ENCODE measurements at places on chromosomes 11 and 22.

DNA sequence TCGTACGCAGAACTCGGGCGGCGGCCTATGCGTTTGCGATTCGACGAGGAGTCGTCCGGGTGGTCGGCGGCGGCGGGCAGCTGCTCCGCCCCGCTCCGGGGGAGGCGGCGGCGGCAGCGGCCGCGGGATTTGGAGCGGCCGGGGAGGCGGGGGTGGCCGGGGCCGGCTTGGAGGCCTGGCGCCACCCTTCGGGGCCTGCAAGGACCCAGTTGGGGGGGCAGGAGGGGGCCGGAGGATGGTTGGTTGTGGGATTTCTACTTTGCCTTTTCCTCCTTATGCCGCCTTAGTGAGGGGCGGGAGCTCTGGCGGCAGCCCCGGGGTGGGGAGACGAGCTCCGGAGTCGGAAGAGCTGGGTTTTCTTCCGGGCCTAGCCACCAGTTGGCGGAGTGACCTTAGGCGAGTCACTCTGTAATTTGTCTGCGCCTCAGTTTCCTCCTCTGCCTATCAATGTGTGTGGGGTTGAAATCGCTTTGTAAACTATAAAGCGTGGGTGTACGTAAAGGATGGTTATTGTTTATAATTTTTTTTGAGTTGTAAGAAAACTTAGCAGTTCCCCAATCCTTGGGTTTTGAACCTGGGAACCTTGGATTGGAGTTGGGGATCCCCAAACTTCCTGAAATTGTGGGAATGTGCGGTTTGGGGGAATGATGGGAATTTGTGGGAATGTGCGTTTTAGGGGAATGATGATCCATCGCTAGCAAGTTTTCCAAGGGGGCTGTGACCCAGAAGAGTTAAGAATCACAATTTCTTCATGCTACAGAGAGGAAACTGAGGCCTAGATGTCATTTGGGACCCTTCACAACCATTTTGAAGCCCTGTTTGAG lies 679 bp downstream of the TUG1 start:
- DNase-seq: peak; percentile 3

DNA sequence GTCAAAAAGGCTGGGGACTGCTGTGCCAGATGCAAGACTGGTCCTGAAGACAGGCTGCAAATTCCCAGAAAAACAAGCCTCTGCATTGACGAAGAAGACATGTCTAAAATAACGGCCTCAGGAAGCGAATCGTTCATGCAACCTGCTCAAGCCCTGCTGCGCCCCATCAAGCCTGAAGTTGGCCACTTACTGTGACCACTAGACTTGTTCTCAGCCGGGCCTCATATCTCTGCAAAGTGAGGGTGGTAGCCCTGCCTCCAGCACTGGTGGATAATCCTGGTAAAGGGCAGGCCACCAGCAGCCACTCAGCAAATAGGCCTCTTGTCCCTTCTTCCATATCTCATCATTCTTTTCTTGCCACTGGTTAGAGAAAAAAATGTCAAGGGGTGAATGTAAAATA lies 11.8 kb downstream of the LTO1 start:
- no peak for DNase-seq

DNA sequence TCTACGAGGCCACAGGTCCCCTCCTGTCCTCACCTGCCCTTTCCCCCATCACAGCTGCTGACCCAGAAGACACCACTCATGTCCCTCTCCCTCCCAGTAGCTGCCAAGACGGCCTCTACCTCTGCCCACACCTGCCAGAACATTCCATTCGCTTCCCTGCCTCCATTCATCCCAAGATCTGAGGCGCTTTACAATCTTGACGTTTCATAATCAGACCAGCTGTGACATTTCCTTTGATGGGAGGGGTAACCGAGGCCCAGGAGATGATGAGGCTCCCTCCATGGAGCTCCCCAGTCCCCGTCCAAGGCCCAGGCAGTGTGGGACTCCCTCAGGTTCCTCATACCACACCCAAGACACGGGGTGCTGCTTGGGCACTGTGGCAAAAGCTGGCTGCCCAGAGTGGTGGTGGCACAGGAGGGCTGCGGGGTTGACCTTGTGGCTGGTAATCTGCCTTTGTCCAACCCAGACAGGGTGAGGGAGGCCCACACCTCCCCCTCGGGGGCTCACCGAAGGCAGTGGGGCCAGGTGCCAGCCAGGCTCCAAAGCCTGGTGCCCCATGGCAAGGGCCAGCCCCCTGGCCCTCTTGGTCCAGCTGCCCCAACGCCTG lies 17.3 kb downstream of the PHLDA2 start:
- DNase-seq: no peak

DNA sequence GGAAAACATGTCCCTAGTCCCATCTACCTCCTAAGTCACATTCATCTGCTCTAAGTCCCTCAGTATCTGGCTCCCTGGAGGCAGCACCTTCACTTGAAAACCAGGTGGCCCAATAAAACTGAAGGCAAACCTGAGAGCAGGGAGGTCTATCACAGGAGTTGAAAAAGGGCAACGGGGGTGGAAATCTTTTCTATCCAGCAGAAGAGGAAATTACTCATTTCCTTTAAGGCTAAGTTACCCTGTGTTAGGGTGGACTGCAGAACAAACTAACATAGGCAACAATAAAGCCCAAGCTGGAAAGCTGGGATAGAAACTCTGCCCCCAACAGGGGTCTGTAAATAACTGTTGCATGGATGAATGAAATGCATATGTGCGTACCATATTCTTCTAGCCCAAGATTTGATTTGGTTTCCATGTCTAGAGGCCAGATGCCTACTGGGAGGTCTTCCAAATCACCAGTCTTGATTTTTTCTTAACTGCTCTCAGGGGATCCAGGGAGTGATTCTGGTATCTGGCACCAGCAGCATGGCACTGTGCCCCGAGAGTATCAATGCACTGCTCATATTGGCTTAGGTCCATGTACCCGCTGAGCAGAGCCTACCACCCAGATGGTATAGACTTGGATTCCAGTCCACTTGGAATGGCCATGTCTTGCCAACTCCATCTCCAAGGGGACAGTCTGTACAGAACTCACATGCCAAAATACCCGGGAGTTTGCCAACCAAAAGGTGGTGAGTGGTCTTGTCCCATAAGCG lies 350.0 kb upstream of the NCAM1 start:
- DNase-seq: no peak

DNA sequence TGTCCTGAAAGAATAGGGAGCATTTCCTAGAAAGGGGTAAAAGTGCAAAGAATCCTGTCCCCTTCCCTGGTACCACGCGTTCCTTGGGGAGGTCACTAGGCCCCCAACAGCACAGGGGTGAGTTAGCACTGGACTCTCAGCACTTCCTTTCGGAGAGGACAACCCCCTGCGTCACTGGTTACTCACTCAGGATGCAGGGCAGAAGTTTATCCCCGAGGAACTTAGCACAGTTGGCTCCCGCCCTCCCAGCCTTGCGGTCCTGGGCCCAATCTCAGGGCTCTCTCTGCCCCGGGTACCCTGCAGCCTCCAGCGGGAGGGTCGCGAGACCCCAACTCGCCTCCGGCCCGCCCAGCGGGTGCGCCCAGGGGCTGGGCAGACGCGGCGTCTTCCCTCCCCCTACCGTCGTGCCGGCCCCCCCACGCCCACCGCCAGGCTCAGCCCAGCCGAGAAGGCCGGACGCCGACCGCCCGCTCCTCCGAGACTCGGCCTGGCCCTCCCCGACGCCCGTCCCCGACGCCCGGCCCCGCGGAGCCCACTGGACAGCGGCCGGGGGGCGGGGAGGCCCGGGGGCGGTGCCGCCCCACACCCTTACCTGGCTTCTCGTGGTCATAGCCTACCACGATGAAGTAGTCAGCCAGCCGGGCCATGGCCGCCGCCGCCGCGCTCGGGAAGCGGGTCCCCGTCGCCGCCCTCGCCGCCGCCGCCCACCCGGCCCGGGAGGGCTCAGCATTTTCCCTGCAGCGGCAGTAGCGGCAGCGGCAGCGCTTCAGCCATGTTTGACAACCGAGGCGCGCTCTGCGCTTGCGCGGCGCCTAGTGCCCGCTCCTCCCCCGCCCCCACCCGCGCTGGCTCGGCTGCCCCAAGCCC lies at the start of gene SBF2:
Gene SBF2, minus strand, starts transcription at position 797 of the 867 bp plus-strand sequence. Its CDS starts 150 bp downstream, at position 647.
- DNase-seq: peak; percentile 78

GRCh38 chr22:22800716-22801115 lies 86.9 kb upstream of the IGLL5 start:
- peak; percentile 4 for DNase-seq

DNA sequence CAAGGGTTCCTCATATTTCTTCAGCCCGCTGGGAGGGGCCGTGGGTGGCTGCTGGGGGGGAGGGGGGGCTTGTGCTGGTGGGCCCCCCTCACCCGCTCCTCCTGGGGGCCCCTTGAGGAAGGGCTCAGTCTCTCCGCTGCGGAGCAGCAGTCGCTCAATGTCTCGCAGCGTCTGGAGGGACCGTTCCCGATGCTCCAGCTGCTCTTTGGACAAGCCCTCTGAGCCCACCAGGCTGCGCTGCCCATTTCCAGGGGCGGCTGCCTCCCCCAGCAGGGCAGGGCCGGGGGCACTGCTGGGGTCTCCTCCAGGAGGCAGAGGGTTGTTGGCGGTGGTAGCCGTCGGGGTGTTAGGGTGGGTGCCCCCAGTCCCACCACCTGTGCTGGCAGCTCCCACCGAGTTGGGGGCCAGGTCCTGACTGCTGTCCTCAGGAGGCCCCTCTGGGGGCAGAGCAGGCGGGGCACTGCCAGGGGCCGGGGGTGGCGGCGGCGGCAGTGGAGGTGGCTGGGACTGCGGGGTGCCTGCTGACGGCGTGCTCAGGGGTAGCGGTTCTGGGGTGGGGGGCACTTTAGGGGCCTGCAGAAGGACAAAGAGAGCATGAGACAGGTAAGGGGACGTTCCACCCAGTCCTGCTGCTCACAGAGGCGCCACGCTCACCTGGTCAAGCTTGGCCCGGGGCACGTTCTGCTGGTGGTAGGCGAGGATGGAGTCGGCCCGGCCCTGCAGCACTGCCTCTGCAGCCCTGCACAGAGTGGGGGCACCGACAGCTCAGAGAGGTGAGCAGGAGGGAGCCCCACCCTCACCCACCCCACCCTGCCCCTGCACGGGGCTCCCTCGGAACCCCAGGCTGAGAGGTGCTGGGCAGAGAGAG lies 18.9 kb downstream of the CXCR5 start:
- no peak for DNase-seq

DNA sequence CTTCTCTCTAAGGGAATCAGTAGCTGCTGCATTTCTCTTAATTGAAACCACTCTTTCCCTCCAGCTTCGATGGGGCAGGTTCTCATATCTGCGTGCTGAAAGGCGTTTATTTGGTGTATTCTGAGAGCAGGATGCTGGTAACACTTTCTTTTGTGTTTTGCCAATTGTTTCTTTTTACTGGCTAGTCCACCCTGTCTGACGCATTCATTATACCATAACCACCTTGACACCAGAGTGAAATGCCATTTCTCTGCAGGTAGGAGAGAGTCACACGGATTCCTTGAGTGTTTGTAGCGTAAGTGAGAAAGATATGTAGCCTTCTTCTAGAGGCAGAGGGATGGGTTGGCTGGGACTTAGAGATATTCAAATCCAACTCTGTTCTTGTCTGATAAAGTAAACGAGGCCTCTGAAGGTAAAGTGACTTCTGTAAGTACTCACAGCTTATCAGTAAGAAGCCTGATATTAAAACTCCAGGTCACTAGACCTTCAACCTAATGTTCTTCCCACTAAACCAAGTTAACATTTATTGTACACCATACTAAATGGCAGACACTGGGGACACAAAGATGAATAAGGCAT lies 21.4 kb downstream of the CD44 start:
- DNase-seq: no peak

GRCh38 chr22:37896939-37897338 lies 9.2 kb upstream of the MICALL1 start:
- no peak for DNase-seq

- no peak for DNase-seq
Measured at GRCh38 chr22:19691007-19691720, 23.1 kb upstream of the SEPTIN5 start.

GRCh38 chr11:124863137-124863825 lies 2.0 kb upstream of the ROBO3 start:
- DNase-seq: no peak

DNA sequence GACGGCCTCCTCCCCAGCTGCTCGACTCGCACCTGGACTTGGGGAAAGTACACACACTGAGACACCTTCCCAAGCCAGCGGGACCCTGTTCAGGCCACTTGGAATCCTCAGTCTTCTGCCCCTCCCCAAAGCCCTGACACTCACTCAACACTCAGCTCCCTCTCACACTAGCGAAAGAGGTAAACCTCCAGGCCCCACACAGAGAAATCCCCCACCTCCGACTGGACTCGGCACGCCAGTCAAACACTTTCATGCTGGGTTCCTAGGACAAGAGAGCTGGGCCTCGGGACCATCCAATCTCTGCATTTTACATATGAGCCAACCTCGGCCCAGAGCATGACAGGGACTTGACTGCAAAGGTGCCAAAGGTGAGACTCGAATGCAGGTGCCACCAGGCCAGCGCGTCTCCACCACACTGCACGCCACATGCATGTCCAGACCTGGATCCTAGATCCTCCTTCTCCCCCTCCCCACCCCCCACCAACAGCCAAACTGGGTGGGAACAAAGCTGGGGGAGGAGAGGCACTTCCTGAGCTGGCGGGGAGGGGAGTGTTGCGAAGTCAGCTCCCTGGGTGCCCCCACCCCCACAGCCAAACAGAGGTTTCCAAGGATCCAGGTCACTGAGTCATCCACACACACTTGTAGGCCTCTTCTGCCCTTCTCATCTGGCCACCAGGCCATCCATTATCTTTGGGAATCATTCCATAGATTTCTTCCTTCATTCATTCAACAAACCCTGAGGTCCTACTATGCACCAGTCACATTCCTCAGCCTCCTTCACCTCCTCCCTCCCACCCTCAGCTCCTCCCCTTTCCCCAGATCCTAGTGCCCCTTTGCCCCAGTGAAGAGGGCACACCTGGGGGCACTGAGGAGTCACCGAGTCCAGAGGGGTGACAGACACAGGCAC lies 10.7 kb upstream of the CD5 start:
- no peak for DNase-seq

DNA sequence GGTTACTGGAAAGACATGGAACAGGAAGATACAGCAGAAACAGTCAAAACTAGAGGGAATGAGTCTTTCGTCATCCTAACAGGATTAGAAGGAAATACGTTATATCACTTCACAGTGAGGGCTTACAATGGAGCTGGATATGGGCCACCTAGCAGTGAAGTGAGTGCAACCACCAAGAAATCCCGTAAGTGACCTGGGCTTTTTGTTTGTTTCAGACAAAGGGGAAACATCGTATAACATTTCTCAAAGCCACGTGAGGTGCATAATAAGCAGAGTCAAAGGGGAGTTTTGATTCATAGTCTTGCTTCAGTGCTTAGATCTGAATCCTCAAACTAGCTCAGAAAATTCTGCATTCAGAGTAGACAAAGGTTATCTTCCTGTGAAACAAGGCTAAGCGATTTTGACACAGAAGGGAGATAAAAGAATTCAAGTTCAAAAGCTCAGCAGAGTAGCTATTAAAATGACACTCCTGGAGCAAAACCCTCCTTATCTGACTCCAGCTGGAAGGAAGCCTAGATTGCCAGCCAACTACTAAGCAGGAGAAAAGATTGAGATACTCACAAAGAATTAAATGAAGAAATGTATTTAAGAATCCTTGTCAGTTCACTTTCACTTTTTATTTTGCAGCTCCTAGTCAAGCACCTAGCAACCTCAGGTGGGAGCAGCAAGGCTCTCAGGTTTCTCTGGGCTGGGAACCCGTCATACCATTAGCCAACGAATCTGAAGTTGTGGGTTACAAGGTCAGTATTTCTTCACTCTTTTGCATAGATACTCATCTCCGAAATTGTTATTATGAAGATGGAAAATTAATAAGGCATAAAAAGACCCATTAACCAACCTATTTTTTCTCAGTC lies 346.4 kb upstream of the ARHGAP42 start:
- no peak for DNase-seq

Measured in GM04503 (cell line).